Stimulated activated CD4-positive, alpha-beta T cell treated with anti-CD3 and anti-CD28 coated beads, Interleukin-4, amount 100 ng/mL, for 24 hours (primary cell): ENCODE measurements at places on chromosomes 3 and 15.

DNA sequence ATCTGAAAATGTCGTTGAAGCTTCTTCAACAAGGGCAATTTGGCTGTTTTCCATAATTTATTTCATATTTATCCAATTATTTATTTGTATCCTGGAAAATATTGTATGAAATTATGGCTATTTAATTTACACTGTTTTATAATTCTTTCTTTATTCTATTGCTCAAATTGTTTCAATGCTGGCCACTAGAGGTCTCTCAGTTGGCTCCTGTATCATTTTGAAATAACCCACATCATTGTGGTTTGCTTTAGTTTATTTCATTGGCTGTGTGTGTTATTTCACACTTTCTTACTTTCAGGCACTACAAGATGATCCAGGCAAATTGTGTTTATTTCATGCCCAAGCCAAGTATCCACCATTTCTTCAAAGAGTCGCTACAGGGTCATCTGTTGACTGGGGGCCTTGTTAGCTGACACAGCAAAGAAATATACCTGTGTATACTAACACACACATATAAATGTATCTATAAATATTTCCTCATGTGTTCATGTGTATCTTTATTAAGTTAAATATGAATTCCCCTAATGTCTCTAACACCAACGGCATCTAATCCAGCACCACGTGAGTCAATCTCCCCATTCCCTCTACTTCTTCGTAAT lies 86.2 kb downstream of the NPAP1 start:
- no peak for DNase-seq

- no peak for DNase-seq
These were observed 9.2 kb downstream of the PLIN1 start for GRCh38 chr15:89669941-89670340.

- no peak for DNase-seq
These were observed 25.6 kb upstream of the VPS8 start for GRCh38 chr3:184786280-184786941.

DNA sequence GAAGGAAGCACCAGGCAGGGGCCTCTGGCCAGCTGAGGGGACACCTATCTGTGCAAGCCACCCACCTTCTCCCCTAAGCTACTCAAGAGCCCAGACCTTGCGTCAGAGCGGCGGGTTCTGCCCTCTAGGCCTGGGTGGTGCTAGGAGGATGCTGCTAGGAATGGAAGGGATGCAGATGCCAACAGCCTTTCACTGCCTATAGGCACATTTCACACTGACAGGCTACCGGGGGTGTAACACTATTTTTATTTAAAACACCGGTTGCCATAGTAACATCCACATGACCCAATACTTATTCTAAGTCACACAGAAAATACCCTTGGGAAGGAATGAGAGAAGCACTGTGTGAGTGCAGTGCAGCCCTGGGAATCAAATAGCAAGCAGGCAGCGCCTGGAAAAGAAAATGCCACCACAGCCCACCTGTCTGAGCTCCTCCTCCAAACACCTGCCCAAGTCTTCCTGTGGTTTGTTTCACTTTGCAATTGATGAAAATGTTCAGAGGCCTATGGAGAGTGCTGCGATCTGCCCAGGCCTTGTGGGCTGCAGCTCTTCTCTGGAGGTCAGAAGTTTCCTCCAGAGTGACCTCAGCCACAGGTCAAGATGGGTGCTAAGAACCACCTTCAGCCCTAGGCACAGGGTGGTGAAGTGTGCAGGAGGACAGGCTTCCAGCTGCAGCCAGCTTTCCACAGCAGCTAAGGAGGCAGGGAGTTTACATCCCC lies 113.5 kb upstream of the TOPAZ1 start:
- no peak for DNase-seq

DNA sequence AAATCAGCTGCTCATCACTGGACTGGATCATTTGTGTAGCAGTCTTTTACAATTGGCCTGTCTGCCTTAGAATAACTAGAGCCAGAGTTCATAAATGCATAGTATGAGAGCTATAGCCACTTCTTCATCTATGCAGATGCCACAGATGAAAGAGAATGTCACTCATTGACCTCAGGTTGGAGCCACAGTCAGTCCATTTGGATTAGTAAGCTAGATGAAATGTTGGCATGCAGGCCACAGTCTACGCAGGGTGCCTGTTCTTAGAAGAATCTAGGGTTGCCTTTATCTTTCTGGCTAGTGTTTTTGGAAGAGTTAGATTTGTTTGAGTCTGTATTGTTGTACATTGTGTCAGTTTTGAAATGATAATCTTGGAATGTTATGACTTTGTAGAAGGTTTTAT lies 25.4 kb upstream of the EDEM1 start:
- DNase-seq, result no peak

DNA sequence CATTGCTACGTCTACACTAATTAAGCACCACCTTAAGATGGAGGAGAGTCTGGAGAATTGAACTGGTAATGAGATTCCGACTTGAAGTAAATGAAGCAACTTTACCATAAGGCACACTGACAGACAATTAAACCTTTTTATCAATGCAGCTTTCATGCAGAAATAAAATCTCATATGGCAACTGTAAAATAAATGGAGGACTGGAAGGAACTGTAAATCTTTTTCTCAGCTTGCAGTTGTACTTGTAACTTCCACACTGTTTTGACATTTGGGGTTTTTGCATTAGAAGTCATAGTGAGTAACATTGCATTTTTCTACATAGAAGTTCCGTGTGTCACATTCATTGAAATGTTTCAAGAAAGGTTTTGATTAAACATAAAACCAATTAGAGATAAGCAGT lies 705.3 kb downstream of the NLGN1 start:
- no peak for DNase-seq

- no peak for DNase-seq
These were observed 236.3 kb downstream of the NFKBIZ start for GRCh38 chr3:102085431-102086176.

DNA sequence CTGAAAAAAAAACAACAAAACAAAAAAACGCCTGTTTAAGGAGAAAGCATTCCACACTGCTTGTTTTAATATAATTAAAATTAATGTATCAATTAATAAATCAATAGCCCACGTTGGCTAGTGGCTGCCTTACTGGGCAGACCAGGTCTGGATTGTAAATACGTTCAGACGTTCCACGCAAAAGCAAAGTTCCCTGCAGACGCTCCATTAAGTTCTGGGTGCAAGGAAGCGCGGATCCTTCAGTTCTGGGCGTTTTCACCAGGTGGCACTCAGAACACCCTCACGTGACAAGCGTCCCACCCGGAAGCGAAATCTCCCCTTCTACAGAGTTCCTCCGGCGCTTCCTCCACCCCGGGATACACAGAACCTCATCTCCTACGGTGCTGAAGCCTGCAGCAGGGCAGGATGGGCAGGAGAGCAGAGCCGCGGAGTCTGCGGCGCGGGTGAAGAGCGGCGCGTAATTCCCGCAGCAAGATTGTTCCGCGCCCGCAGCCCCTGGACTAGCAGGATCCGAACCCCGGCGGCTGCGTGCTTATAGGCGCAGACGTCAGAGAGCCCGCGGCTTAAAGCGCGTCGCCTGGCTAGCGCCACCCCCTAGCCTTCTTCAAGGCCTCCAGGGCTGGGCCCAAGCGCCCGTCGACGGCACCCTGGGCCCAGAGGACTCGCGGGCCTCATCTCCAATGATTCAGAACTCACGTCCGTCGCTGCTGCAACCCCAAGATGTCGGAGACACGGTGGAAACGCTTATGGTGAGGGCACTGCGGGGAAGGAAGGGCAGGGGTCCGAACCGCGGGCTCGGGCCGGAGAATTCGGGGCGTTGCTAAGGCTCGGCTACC lies at the start of gene SLC25A38:
TSS of gene SLC25A38 (plus strand) at position 326 of the 836 bp plus-strand sequence. CDS start at position 681, 355 bp downstream.
- peak; percentile 84 for DNase-seq

GRCh38 chr15:99451484-99451883 lies 114.3 kb upstream of the MEF2A start:
- DNase-seq, result no peak

GRCh38 chr3:155241579-155241978 lies 51.9 kb downstream of the STRIT1 start:
- no peak for DNase-seq
